Cortex of kidney (tissue), 1 donor: ENCODE measurements at places on chromosomes 7 and 10.

DNA sequence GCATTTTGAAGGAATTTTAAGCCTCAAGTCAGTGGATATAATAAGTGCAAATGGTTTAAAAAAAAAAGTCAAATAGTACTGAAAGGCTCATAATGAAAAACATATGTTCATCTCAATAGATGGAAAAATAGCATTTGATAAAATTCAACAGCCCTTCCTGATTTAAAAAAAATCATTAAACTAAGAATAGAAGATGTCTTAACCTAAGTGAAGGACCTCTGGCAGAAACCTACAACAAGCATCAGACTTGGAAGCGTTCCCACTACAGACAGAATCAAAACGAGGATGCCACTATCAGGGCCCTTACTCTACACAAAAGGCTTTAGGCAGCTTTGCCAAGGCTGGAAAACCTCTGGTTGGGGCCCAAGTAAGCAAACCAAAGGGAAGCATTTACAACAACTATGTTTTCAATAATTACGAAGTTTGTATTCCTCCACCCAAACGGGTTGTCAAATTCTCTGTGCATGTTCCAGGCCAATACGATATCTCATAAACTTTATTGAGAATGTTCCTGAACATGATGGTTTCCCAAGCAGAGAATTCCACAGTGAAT lies 45.1 kb downstream of the CYTH3 start:
- no peak for DNase-seq

GRCh38 chr7:105268511-105269392 lies 120.0 kb downstream of the SRPK2 start:
- no peak for DNase-seq

DNA sequence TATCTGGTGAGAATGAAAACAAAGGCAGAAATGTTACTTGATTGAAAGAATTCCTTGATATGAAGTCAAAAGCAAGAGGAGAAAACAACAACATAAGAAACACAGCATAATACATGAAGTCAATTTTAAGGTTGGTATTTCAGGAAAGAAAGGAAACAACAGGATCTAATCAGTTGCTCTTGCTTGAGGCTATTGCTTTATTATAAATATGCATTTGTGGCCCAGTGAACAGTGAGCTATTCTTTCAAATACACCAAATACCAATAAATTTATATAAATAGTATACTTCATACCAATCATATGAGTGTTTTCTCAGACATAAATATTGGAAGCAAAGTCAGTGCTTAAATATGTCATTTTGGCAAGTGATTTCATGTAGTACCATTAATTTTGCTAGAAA lies 806.6 kb downstream of the NXPH1 start:
- no peak for DNase-seq

DNA sequence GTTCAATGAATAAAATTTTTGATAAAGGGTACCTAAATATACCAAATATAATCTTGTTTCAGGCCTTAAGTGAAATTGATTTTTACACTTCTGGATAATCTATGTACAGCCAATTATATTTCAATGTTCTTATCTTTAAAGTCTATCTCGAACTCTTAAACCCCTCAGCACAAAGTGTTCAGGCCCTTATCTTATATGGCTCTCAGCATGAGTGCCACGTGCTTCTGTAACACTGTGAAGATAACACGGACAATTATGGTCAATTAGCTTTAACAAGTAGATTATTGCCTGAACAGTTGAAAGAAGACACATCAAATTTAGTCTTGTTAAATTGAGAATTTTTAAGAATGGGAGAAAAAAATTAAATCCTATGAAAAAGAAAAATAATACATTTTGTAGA lies 40.4 kb upstream of the DMTF1 start:
- DNase-seq, result no peak

DNA sequence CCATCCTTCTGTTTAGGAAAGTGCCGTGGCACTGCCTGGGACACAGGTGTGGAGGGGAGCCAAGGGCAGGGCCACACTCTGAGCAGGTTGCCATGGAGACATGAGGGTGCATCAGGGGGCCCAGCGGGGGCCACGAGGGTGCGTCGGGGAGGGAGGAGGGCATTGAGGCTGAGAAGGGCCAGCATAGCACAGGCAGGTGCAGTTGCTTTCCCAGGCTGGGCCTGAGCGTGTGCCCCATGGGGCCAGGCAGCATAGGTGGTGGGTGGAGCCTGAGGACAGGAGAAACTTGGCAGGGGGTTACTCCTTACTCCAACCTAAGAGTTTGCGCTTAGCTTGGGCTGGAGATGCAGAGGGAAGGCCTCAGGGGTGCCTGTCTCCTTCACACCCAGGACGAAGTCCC lies 15.2 kb downstream of the YKT6 start:
- no peak for DNase-seq

GRCh38 chr10:132942101-132943057 lies at the start of gene CFAP46:
TSS of gene CFAP46 (minus strand) at chr10:132942570. CDS start at chr10:132942484, 86 bp downstream.
- no peak for DNase-seq

DNA sequence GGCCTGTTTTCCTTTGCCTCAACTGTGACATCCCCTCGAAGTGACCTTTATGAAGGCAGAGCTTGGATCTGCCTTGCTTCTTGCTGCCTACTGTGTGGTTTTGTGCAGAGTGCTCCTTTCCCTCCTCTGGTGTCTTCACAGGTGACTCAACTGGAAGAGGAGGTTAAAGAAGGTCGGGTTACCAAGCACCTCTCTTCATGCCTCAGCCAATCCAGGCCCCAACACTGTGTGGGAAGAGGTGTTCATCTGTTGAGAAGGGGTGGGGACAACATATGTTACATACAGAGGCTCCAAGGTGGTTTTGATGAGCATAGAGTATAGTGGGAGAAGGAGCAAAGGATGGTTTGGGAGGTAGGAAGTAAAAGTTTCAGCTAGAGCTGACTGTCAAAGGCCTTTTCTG lies 155.7 kb downstream of the AUTS2 start:
- no peak for DNase-seq

GRCh38 chr10:112507988-112508387 lies 61.0 kb downstream of the VTI1A start:
- DNase-seq, result no peak

DNA sequence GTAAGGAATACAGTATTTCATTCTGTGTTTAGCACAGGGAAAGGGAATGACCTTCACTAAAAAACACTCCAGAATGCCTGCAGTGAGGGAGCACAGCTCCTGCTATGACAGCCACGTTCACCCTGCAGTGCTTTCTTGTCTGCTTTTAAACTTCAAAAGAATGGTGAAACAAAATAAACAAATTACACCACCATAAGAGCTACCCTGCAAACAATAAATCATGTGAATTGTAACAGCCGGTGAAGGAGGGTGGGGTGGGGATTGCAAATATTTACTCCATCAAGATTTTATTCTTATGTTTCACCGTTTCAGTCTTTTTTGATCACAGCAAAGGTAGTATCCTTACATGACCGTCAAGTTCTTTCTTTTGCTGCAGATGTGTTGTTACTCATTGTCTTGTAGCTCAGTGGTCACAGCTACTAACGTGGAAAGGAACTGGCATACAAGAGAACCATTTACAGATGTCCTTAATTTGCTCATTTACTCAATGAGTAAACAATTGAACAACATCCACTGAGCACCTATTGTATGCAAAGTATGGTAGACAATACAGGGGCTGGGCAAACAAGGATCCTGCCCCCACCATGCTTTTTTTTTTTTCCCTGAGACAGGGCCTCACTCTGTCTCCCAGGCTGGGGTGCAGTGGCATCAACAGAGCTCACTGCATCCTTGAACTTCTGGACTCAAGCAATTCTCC lies 4.1 kb upstream of the CHN2 start:
- no peak for DNase-seq

DNA sequence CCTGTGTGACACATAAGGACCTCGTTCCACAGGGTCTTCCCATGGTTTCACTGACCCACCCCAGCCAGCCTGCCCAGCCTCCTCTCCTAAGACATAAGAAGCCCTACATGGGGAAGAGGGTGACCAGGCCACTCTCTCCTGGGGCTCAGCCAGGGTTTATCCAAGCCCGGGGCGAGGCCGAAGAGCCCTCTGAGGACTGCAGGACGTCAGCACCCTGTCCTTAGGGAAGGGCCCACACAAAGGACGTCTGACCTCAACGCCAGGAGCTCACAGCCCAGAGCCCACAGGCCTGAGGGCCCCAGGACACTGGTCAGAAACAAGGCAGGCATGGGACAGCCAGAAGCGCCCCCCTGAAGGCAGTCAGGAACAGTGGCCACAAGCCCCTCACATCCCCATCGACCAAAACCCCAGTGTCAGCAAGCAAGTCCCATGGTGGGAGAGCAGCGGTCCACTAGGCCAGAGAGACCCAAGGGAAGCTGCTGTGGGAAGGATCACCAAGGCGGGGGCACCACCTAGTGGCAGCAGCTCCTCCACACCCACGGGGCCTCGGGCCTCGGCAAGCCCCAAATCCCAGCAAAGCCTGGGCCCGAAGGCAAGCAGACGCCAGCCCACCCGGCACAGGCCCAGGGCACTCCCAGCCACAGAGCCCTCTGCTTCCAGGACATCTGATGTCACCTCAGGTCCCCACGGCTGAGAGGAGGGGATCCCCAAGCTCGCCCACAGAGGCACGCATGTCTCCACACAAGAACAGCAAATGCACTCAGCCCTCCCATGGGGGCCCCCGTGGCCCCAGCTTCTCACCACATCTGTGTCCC lies 23.4 kb downstream of the MAD1L1 start:
- no peak for DNase-seq

DNA sequence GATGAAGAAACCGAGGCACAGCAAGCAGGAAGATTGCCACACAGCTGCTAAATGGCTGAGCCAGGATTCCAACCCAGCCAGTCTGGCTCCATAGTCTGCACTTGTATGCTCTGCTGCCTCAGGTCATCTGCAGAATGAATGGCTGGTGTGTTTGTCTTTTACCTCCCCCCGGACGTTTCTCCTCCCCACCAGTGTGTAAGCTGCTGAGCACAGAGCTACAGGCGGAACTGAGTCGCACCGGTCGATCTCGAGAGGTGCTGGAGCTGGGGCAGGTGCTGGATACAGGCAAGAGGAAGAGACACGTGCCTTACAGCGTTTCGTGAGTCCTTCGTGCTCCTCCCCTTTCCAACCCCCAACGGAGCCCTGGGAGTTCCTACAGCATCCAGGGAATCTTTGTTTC lies 2.6 kb downstream of the CNPY4 start:
- no peak for DNase-seq

DNA sequence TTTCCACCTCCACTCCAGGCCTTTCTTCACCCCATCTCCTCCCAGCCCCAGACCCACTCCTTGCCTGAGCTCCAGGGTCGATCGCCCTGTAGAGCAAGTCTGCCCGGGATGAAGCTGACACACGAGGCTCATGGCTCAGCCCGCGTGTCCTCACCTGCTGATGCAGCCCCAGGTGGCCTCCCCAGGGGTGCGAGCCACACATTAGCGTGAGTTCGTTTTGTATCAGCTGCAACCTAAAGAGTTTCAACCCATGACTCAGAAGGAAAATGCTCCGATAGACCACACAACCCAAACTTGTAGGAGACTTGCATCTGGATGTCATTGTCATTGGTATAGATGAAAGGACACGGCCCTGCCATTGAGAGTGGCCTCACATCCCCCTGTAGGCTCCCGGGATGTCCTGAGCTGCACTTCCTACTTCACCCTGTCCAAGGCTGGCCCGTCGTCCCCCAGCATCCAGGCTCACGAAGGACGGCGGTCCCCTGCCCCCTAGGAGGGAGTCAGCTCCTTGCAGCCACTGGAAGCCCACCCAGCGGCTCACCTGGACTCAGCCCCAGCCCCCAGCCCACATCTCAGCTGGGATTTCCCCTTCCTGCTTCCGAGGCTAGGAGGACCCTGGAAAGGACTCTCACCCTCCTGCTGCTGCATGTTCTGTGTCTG lies 97.7 kb downstream of the HTR5A start:
- DNase-seq, result no peak

GRCh38 chr7:135846339-135846738 lies 97.7 kb upstream of the FAM180A start:
- DNase-seq, result no peak

DNA sequence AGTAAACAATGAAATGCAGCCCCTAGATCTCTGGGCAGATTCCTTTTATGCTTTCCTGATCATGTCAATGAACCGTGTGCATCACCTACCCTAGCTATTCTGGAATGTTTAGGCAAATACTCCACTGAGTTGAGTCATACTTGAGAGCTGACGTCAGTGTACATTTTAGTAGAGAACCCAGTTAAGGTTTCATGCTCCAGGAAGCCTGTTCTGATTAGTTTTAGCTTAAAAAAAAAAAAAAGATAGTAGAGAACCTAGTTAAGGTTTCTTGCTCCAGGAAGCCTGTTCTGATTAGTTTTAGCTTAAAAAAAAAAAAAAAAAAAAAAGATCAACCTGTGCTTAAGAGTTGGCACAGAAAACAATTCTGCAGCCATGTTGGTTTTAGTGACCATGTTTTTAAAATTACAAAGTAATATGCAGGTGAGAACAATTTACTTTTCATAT lies 3.7 kb upstream of the MCU start:
- no peak for DNase-seq

GRCh38 chr10:27637601-27638000 lies 108.0 kb downstream of the MKX start:
- no peak for DNase-seq

DNA sequence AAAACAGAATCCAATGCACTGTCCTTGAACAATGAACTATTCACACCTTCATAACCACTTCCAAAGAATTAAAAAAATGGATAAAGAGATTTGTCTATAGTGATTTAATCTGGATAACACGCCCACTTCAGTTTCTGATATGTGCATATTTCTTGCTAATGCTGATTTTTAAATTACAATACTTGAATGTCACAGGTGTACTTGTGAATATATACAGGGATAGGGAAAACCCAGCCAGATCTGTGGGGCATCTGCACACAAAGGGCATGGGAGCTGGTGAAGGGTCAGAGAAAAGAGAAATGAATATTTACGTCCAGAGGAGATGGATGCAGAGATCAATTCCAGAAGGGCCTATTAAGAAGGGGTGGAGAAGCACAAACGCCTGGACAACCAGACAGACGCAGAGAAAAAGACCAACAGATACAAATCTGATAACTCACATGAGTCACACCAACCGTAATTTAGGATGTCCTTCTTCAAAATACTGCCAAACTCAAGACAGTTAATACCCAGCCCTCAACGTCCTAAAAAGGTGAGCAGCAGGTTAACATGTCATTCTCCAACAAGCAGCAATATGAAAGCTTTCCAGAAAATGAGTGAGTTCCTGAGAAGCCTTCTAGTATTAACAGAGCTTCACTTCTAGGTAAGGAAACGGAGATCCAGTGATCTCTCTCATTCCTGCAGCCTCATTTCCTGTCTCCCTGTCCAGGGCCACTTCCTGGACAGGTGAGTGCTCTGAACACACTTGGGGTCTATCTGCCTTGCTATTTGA lies 41.9 kb downstream of the PIP4K2A start:
- no peak for DNase-seq

DNA sequence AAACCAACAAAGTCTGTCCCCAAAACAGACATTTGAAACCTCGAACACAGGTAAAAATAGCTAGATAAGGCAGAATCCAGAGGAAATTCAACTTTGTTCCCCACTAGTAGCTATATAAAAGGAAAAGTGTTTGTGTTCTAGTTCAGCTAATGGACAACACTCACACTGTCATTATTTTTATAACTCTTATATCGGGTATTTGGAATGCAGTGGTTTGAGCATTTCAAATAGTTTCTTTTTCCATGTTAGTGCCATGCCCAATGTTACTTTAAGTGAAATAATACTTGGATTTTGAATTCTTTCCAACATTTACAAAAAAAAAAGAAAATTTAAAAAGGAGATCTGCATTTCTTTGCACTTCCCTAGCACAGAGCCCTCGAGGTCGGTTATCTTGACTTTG lies 213.6 kb downstream of the DOCK4 start:
- no peak for DNase-seq

- no peak for DNase-seq
Measured at GRCh38 chr7:150420987-150421674, 29.3 kb upstream of the GIMAP8 start.

GRCh38 chr10:49837051-49837478 lies 74.9 kb upstream of the OGDHL start:
- DNase-seq, result no peak

- DNase-seq, result no peak
Measured at GRCh38 chr10:3886641-3887251, 101.7 kb upstream of the KLF6 start.
